ENCODE measurements at places on chromosomes 1 and 21.
A peak's percentile ranks its signal among the peaks of the same experiment; 100 is the strongest.

- DNase-seq: no peak
Measured at GRCh38 chr21:36260030-36260787, 59.8 kb upstream of the MORC3 start.

GRCh38 chr1:96688767-96689166, 32.8 kb upstream of the PTBP2 start:
- DNase-seq: no peak

DNA sequence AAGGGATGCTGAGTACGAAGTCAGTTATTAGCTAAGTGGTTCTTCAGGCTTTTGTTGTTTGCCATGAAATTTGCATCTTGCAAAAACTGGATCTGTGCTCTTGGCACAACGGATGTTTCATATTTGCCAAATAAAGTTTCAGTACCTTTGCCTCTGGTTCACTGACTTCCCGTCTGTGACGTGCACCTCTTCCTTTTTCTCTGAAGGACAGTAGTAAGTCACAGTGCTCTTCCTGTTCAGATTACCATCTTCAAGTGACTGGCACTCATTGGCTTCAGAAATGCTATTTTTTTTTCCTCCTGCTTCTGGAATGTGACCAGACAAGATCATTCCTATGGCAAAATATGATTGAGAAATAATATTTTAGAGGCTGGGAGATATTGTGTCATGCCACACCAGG, 75.9 kb upstream of the GREM2 start:
- no peak for DNase-seq

DNA sequence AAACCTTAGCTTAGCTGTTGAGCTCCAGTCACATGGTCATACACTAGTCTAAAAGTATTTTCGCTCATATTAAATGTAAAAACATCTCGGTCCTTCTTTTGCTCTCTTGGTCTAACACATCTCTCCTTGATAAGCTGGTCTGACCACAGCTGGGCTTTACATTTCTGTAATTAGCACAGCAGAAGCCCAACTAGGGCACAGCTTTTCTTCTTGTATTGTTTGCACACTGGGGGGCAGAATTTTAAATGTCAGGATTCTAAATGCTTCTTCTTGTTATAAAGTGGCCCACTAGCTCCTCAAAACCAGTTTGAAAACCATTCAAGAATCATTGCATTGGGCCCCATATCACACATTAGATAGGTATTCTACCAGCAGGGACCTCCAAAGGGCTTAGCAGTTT, 289.1 kb upstream of the PKN2 start:
- no peak for DNase-seq

DNA sequence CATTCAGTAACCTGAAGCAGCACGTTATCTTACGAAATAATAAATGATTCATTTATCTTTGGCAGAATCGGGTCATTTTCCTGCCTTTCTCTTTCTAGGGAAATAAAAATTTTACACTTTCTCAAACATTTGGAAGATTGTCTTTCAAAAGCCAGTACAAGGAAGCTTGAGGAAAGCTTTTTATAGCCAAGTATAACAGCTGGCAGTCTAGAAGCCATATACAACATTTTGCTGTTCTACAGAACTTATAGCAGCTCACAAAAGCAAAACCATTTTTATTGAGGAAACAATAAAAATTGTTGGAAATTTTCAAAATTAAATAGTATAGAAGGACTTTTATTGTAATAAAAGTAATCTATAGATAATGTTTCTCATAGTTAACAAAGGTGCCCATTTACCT, 448.6 kb downstream of the SMYD3 start:
- no peak for DNase-seq

DNA sequence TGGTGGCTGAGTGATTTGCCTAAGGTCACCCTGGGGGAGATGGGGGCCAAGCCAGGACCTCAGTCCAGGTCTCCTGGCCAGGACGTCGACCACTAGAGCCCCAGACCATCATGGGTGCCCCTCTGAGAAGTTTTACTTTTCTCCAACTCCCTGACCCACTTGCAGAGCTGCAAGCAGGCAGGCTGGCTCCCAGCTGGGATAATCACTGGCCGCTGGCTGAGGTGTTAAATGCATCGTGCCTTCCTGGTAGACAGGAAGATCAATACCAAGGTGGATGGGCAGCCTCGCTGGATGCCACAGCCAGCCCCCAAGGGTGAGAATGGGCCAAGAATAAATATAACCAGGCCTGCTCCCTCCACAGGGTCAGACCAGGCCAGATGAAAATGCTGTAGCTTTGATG, 106.2 kb downstream of the EPHB2 start:
- no peak for DNase-seq

- no peak for DNase-seq
Measured at GRCh38 chr1:94022471-94023189, 98.3 kb downstream of the ABCA4 start.

- DNase-seq: no peak
Measured at GRCh38 chr1:200880212-200880611, 7.4 kb downstream of the GPR25 start.

- no peak for DNase-seq
Measured at GRCh38 chr1:68128157-68128556, 77.7 kb upstream of the DIRAS3 start.

DNA sequence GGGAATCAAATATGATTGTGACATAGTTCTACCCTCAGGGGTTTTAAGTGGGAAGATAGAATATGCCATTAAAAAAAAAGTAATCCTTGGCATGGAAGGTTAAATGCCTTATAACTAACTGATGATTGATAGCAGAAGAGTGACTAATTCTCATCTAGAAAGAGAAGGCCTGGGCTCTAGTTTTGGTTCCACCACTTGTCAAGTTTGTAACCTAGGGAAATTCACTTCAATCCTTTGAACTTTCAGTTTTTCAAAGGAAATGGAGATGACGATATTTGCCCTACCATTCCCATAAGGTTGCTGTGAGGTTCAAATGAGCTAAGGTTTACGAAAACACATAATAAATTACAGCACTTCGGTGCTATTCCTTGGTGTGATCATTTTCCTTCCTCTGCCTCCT, 88.5 kb downstream of the GPR88 start:
- no peak for DNase-seq

- DNase-seq: no peak
Measured at GRCh38 chr1:231629132-231629531, 2.5 kb downstream of the DISC1 start.

- peak; percentile 73 for DNase-seq
Measured at GRCh38 chr1:40508375-40509341, at the start of gene EXO5. Gene EXO5, plus strand, starts transcription at chr1:40508767. Its CDS starts 5,778 bp downstream, at chr1:40514545.

DNA sequence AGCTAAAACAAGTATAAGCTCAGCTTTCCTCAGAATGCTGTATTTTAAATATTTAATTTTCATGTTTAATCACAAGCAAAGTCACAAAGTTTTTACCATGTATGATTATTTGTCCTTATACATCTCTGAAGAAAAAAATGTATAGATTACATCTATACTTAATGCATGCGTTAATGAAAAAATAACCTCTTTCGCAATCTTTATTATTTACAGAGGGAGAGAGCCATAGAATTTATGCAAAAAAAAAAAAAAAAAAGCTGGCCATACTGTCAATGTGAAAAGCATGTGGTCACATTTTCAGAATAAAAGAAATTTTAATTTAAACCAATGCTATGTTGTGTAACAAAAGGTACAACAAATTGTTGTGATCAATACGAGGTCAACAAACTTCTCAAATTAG, 148.2 kb downstream of the AKT3 start:
- no peak for DNase-seq

DNA sequence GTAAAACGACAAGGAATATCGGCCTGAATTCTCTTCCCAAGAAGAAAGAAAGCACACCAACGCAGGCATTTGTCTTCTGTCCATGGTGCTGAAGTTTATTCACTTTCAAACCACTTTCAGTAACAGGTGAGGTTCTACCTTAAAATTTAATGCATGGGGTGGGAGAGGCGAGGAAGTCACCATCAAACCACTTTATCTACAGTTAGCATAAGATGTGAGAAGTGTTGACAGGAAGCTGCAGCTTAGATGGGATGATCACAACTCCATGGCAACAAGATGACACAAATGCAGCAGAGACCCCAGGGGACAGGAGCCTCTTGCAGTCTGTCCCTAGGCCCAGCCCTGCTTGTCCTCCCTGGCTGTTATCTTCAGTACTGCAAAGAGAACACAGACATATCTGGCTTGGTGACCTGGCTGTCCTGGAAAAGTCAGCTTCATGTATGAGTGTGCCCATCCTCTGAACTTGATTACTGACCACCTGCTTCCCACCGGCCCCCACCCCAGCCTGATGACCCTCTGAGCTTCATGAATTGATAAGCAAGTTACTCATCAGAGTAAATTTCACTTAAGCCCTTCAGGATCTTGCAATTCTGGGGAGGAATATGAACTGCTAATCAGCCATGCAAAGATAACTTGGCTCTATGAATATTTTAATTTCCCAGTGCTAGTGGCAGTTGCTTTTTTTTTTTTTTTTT, 1.8 kb downstream of the NPPA start:
- DNase-seq: peak; percentile 40

DNA sequence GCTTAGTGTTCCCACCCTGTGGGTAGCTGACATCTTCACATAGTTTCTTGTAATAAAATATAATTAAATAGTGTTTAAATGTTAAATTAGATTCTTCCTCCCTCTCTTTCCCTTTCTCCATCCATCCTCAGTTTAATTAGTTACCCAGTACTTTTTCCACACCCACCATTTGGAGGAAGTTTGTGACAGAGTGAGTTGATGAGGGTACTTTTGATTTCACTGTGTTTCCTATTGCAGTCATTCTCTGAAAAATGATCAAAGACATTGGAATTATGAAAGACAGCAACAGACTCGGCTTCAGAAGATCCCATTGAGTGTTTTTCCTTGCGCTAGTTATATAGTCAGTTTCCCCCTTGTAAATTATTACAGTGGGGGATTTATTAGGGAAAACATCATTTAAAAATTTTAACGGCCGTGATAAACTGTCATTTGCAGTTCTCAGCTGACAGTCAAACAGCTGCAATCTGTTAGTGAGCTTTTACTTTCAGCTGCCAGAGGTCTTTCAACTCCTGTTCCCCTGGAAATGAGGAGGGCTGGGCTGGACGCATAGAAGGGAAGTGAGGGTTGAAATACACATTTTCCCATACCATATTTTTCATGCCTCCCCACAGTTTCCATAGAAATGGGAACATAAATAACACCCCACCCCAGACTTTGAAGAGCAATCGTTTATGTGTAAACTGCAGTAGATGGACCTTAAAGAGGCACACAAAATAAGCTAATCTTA, 61.3 kb upstream of the CACYBP start:
- DNase-seq: no peak

GRCh38 chr1:186611156-186611555, 69.1 kb downstream of the PTGS2 start:
- DNase-seq: no peak

GRCh38 chr21:26554365-26554764, 18.7 kb downstream of the CYYR1 start:
- no peak for DNase-seq

GRCh38 chr1:31815752-31816500, at the start of gene SPOCD1:
Gene SPOCD1, minus strand, starts transcription at chr1:31816022. Its CDS starts 689 bp downstream, at chr1:31815333.
- peak; percentile 92 for DNase-seq

DNA sequence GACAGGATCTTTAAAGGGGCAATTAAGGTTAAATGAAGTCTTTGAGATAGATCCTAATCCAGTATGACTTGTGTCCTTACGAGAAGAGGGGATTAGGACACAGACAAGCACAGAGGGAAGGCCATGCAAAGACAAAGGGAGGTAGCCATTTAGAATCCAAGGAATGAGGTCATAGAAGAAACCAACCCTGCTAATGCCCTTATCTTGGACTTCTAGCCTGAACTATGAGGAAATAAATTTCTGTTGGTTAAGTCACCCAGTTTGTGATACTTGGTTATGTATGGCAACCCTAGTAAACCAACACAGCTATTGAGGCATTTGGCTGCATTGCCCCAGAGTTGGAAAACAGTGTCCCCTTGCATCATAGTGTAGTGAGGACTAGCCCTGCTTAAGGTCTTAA, 121.3 kb downstream of the MAST2 start:
- no peak for DNase-seq

DNA sequence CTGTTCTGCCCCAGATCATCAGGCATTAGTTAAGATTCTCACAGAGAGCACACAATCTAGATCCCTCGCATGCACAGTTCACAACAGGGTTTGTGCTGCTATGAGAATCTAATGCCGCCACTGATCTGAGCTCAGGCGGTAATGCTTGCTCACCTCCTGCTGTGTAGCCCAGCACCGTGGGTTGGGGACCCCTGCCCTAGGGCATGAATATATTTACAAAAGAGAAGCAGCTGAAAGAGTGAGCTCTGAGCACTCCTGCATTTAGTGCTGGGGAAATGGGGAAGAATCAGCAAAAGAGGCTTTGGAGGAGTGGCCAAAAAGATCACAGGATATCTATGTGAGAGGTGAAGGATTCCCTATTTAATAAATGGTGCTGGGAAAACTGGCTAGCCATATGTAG, 5.6 kb downstream of the CFAP57 start:
- DNase-seq: no peak

DNA sequence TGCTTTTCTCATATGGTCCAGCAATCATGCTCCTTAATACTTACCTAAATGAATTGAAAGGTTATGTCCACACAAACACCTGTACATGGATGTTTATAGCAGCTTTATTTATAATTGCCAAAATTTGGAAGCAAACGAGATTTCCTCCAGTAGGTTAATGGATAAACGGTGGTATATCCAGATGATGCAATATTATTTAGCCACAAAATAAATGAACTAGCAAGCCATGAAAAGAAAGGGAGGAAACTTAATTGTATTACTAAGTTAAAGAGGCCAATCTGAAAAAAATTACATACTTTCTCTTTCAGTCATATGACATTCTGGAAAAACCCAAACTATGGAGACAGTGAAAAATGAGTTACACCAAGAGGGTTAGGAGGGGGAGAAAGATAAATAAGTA, 76.3 kb upstream of the LRRC7 start:
- DNase-seq: no peak

- no peak for DNase-seq
Measured at GRCh38 chr1:43232074-43232473, 37.7 kb upstream of the TMEM125 start.

DNA sequence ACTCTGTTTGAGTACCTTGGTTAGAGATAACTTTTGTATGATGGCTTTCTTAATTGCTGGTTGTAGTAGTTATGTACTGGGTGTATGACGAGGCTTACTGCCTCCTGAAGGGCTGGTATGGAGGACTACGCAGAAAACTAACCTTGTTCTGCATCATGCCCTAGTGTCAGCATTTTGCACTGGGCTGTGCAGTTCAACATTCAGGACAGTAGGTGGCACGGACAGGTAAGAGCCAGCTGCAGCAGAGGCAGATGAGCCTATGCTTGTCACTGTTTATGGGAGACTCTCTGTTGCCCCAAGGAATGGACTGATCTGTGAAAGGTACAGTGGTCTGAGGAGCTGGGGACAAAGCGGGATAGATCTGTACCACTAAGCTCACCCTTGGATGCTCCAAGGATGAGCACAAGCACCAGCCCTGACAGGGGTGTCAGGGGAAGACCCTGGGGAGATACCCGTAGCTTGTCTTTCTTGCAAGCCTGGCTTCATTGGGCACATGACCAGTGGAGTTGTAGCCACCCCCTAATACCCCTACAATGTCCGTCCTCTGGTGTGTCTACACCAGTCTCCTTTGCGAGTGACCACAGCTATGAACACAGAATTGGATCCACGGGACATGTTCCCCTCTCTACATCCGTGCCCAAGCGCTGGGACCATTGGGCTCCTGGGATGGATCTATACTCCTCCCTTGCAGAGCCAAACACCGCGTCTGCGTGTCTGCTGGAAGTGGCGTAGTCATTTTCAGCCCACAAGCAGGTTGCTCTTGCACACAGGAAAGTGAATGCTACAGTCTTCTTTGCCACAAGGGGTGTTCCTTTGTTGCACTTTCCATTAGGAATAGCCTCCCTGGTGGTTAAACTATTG, 51.1 kb upstream of the CFHR3 start:
- DNase-seq: no peak

GRCh38 chr1:89130716-89131115, 4.8 kb upstream of the GBP2 start:
- no peak for DNase-seq

GRCh38 chr1:55580845-55581332, 365.7 kb upstream of the USP24 start:
- DNase-seq: no peak
